ENCODE measurements at places on chromosomes 3 and 15.

- no peak for DNase-seq
These were observed 116.7 kb downstream of the ADCY5 start for GRCh38 chr3:123332124-123332641.

DNA sequence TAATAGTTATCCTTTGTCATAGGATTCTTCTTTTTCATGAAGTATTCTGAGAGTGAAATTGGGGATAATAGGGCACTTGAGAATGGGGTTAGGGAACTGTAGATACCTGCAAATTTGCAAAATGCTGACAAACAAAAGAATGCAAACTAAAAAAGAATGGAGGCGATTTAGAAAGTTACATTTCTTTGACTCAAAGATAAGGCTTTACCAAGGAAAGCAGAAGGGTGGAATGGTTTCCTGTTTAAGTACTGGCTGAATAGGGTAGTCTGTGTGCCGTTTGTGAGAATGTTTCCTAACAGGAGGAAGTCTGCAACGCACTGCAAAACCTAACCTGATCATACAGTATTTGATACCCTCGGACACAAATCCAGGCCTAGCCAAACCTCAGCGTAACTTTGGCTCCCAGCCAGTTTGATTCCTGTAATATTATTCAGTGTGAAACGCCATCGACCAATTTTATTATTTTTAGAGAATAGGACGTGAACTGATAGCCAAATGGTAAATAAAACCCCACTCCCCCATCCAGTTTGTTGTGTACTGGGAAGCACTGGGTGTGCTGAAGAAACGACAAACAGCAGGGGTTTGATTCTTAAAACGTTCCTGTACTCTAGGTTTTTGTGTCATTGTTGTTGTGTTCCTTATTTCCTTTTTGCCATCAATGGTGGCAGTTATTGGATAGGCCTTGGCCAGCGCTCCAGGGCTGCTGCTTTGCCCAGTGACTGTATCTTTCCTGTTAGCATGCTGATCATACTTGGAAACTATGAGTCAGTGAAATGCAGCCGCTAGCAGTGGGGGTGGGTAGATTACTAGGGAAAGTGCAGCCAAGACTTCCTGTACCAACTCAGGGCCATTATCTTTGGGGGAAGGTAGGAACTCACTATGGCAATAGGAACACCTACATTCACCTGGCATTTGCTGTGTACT is 148.0 kb upstream of the TBL1XR1 start:
- DNase-seq = no peak

GRCh38 chr3:108159865-108160264 is 62.4 kb downstream of the IFT57 start:
- no peak for DNase-seq

DNA sequence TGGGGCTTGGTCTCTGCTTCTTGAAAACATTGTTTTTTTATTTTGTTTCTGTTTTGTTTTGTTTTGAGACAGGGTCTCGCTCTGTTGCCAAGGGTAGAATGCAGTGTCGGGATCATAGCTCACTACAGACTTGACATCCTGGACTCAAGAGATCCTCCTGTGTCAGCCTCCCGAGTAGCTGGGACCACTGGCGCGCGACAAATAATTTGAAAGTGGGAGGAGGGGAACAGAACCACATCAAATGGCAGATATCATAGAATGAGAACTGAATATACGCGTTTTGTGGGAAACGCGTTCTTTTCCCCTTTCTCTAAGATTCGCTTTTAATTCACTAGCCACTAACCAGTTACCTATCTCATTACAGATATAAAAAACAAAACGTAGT is 641 bp upstream of the VPS13C start:
- no peak for DNase-seq

GRCh38 chr3:66497288-66497984 is 3.4 kb downstream of the LRIG1 start:
- DNase-seq = no peak

- DNase-seq = no peak
These were observed 362.5 kb upstream of the EPHA3 start for GRCh38 chr3:88744896-88745295.

GRCh38 chr15:78075490-78076230 is 1.9 kb downstream of the TBC1D2B start:
- peak; percentile 89 for DNase-seq

GRCh38 chr3:72744330-72744729 is 103.9 kb downstream of the SHQ1 start:
- no peak for DNase-seq

GRCh38 chr15:79004336-79004735 is 59.5 kb upstream of the CTSH start:
- DNase-seq = no peak

- no peak for DNase-seq
These were observed 51.8 kb upstream of the ATOSA start for GRCh38 chr15:52731004-52731403.

DNA sequence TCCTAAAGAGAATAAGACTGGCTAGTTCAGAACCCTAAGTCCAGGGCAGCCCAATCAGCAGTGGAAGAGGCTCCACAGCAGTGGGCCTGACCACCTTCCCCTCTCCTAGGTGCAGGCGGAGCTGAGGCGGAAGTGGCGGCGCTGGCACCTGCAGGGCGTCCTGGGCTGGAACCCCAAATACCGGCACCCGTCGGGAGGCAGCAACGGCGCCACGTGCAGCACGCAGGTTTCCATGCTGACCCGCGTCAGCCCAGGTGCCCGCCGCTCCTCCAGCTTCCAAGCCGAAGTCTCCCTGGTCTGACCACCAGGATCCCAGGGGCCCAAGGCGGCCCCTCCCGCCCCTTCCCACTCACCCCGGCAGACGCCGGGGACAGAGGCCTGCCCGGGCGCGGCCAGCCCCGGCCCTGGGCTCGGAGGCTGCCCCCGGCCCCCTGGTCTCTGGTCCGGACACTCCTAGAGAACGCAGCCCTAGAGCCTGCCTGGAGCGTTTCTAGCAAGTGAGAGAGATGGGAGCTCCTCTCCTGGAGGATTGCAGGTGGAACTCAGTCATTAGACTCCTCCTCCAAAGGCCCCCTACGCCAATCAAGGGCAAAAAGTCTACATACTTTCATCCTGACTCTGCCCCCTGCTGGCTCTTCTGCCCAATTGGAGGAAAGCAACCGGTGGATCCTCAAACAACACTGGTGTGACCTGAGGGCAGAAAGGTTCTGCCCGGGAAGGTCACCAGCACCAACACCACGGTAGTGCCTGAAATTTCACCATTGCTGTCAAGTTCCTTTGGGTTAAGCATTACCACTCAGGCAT is 33.7 kb downstream of the VIPR1 start:
- peak; percentile 37 for DNase-seq

DNA sequence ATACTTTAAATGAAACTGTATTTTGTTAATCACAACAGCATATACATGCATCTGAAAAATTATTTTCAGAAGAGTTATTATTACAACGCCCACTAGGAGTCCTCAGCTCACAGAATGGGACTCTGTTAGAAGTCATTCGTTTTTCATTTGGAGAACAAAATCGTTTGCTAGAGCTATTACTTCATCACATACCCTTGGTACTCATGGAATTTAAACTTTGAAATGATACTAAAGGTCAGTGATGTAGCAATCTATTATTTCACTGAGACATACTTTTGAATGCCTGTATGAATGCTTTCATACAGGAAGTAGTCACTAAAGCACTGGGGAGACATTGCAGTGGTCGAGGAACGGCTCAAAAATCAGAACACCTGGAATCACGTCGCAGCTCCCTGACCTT is 198.1 kb downstream of the MBNL1 start:
- DNase-seq = peak; percentile 11

DNA sequence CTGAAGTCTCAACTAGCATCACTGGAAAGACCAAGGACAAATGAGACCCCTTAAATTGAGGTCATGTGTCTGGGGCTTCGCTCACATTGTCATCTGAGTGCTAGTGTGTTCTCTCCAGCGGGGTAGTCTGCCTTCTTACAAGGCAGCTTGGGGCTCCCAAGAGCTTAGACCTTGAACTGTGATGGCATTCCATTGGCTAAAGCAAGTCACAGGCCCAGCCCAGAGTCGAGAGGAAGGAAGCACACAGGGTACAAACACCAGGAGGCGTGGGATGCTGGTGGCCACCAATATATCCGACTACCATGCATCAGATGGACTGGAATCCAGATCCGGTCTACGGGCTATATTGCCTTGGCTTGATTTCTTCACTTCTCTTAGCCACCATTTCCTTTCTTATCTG is 31.5 kb upstream of the DYNC1LI1 start:
- no peak for DNase-seq

DNA sequence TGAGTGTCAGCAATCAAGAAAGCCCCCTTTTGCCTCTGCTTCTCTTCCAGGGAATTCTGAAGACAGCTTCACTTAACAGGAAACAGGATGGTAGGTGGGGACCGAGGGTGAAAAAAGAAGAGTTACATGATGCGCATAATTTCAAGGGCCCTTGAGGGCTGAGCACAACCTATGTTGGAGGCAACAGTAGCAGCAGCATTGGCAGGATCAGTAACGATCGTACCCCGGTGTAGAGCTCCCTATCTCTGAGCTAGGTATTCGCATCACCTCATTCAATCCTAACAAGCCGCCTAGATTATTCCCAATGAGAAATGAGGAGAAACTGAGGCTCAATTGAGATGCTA is 432 bp upstream of the RAD54L2 start:
- DNase-seq = no peak

DNA sequence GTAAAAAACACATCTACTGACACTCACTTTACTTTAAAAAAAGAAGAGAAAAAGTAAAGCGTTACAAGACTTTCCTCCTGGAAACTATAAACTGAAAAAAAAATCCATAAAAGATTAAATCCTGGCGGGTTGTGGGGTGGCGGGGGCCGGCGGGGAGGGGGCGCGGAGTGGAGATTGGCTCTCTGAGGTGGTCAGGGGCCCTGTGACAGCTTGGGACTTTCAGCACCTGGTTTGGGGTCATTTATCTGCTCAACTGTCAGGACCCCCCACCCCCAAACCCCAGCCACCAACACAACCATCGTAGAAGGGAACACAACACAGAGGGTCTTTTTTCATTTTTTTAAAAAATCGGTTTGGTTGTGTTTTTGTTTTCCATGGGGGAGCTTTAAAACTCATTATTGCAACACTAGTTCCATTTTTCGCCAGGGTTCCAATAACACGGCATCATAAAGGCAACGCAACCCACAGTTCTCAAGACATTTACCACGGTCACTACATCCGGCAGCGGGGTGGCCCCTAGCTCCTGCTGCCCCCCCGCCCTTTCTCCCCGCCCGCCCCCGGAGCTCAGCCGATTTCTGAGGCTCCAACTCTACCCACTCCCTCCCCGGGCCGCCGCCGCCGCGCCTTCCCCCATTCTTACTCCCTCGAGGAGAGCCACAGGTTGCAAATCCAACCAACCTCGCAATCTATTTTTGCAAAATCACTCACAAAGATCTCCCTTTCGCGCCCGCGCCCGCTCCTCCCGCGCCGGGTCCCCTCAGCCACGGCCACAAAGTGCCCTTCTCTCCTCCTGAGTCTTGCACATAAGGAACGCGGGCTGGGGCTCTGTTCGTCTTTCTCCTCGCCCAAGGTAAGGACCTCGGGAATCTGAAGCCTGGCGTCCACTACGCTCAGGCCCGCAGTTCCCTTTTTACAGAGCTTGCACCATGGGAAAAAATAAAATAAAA is 1.8 kb downstream of the BCL6 start:
- peak; percentile 36 for DNase-seq

DNA sequence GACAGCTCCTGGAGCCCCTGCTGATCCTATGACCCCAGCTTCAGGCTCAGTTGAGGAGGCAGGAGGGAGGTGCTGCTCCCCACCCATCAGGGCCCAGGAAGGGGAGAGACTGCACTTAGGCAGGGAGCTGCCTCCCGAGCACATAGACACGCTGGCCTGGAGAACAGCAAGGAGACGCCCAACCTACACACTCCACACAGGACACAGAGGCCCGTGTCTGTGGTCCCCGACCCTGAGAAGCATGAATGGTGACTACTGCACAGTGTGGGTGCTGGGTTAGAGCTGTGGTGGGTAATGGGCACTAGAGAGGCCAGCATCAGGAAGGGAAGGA is 1.1 kb upstream of the HHATL start:
- no peak for DNase-seq

- no peak for DNase-seq
These were observed 146.5 kb downstream of the NSMCE3 start for GRCh38 chr15:29123171-29123570.

DNA sequence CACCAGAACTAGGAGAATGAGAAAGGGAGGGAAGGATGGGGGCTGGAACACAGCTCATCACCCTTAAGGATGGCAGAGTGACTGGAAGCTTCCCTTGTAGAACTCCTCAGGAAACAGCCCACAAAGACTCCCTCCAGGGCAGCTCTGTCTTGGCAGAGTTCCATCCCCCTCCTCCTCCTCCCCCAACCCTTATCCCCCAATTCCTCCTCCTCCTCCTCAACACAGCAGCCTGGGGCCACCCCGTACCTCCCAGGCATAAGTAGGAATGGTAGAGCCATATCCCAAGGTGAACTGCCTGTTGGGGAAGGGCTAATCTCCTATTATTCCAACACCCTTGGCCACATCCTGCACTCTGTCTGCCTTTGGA is 38.8 kb downstream of the ADCY5 start:
- no peak for DNase-seq

GRCh38 chr15:38743147-38743546 is 178.5 kb upstream of the RASGRP1 start:
- DNase-seq = no peak
